ENCODE measurements at places on chromosomes 4 and X.

- no peak for DNase-seq
Measured at GRCh38 chr4:147842573-147842972, 110.7 kb downstream of the ARHGAP10 start.

GRCh38 chr4:168931215-168931650, 78.8 kb downstream of the CBR4 start:
- DNase-seq = no peak

DNA sequence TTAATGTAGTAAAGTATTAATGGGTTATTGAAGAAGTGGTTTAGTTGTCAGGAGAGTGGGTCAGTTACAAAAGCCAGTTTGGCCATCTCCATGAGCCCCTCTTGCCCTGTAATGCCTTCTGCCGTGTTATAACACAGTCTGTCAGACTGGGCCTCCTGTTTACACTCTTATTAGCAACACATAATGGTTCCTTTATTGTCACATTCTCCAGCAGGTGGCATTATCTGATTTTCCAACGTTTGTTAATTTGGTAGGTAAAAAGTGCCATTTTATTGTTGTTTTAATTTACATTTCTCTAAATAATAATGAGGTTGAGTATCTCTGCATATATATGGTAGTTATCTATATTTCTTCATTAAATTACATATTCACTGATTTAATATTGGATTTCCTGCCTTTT, 560.8 kb downstream of the FGF13 start:
- no peak for DNase-seq

DNA sequence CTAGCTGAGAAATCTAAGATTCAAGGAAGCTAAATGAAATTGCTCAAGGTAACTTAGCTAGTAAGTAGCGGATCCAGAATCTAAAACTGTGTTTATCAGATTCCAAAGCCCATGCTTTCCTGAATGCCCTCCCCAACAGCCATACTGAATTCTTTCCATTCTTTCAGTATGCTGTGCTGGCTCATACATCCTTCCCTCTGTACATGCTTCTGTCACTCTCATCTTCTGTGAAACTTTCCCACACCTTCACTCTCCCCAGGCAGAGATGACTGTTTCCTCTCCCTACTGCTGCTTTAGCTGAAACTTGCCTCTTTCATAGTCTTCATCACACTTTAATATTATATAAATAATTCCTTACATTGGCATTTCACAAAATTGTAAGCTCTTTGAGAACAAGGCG, 39.3 kb upstream of the SMARCAD1 start:
- DNase-seq = no peak

DNA sequence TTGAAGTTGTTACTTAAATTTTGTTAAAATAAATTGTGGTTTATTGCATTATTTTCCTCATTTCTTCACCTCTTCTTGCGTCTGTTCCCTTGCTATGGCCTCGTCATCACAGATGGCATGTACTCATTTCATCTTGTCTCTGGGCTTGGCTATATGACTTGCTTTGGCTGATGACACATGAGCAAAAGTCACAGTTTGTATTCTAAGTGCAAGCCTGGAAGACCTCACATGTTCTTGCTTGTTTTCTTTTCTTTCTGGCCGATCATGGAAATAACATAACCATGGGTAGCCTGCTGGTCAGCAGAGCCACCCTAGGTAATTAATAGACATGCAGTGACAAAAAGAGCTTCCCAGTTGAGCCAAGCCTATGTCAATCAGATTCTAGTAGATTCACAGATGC, 527.9 kb downstream of the SPRY1 start:
- no peak for DNase-seq

DNA sequence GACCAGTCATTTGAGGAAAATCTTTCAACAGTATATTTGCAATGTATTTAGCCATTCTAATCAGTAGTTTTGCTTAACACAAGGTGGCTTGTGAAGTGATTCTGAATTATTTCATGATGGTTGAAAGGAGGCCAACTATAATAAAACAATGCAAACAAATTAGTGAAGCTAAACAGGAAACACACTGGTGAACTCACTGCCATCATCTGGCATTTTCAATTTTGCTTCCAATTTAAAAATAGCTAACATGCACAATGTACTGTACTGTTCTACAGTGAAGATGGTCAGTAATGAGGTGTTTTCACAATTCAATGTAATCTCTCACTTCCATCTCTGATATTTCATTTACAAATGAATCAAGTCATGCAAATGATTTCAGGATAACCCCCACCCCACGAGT, 31.1 kb downstream of the PGRMC2 start:
- no peak for DNase-seq

DNA sequence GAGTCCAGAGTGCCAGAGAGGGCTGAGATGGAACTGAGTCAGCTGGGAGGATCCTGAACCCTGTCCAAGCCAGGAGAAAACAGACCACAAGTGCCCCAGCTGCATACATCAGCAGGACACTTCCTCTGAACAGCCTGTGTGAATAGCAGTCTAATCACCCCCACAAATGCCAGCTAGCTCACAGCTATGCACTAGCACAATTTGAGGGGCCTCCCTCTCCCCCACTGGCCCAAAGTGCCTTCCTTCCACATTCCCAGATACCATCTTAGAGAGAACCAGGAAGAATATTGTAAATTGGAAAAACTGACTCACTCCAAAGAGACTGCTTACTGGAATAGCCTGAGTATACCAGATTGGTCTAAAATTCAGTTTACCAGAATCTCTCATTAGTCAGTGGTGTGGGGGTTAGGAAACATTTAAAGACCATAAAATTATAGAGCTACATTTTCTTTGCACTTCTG, 292.6 kb upstream of the KLF3 start:
- no peak for DNase-seq

GRCh38 chr4:17189401-17189720, 290.9 kb upstream of the LDB2 start:
- no peak for DNase-seq

GRCh38 chr4:23135792-23136645, 443.3 kb downstream of the GBA3 start:
- DNase-seq = no peak

- no peak for DNase-seq
Measured at GRCh38 chr4:112832493-112832892, 195.6 kb downstream of the LARP7 start.

GRCh38 chr4:174540175-174540574, 17.9 kb upstream of the HPGD start:
- DNase-seq = no peak
